ENCODE measurements at places on chromosomes 1 and 21.

DNA sequence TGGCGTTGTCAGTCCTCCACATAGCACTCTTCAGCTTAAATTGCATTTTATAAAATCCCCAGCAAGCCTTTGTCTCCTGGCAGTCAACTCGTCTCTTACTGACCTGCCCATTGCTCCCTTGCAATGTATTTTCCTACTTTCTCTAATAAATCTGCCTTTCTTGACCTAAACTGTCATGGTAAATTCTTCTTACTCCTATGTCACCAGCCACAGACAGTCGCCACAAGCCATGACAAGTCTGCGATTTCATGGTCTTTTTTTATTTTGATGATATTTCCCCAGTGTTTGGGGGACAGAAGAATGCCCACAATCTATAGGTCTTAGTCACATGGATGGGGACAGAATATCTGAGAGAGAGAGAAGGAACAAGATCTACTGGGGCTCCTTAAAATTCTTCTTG, 8.4 kb downstream of the IFNAR2 start:
- DNase-seq, result no peak

DNA sequence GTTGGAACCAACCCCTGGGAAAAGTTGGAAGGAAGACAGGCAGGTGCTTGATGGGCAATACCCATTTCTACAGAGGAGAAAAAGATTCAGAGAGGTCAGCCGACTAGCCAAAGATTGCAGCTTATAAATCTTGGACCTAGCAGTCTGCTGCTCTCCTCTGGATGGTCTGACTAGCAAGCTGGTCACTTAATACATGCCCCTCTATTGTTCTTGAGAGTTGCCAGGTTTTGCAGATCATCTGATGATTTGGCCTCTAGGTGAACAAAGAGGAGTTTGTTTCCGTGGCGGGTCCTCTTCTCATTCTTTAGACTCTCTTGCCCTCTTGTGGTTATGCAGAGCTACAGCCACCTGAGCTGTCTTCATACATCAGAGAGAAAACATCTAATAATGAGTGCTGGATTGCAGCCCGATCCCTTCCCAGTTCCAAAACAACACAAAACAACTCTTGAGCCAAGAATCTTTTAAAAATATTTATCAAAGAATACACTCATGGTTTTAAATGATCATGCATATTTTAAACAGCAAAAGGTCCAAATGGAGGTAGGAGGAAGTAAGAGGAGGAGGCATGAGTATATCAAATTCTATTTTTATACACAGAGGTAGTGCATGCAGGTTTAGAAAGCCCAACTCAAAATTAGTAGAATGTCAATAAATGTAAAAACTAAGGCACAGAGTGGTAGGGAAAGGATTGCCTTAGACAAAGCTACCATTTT, 115.7 kb downstream of the SLC30A10 start:
- DNase-seq, result peak; percentile 40

GRCh38 chr21:31992391-31992790, 119.6 kb downstream of the HUNK start:
- no peak for DNase-seq

DNA sequence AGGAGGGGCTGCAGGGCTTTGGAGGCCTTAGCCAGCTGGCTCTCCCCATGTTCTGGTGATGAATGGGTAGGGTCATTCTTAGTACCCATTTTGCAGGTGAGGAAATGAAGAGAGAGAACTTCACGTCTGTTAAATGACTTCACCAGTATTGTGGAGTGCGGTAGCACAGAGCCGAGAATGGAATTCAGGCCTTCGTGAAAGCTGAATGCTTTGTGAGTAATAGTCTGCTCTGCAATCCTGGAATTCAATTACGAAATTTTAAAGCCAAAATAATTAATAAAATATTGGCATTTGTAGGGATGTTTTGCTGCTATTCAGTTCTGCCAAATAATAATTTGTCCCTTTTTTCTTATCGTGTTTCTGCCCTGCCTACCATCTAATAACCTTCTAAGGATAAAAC, 197.7 kb downstream of the GREM2 start:
- DNase-seq, result peak; percentile 86

- no peak for DNase-seq
Observed at GRCh38 chr1:6269720-6270400, 9.0 kb upstream of the GPR153 start.

- DNase-seq, result no peak
Observed at GRCh38 chr1:231417513-231417912, 4.6 kb downstream of the EGLN1 start.

GRCh38 chr1:216310776-216311175, 112.5 kb downstream of the USH2A start:
- DNase-seq, result no peak

DNA sequence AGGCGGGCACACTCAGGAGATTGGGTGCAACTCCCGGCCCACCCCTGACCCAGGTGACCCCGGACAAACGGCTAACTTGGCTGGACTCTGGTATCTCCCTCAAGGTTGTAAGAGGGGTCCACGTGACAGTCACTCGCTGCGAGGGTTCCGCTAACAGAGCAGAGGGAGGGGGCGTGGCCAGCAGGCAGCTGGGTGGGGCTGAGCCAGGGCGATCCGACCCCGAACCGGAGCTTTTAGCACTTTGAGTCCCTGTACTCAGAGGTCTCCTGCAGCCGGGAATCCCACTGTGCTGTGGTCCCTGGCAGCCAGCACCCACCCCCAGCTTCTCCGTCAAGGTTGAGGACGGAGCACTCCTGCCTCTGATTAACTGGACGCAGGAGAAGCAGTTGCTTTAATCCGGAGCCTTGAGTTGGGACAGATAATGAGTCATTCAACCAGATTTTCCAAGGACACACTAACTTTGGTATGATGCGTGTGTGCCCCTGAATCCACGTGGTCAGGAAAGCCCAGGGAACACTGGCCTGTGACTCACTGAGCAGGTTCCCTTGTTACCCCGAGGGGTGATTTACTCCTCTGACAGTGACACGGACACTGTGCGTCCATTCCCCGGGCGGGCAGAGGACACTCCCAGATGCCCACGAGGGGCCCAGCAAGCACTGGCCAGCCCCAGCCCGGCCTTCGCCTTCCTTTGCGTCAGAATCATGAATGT, 16.8 kb downstream of the TRPM2 start:
- peak; percentile 33 for DNase-seq

DNA sequence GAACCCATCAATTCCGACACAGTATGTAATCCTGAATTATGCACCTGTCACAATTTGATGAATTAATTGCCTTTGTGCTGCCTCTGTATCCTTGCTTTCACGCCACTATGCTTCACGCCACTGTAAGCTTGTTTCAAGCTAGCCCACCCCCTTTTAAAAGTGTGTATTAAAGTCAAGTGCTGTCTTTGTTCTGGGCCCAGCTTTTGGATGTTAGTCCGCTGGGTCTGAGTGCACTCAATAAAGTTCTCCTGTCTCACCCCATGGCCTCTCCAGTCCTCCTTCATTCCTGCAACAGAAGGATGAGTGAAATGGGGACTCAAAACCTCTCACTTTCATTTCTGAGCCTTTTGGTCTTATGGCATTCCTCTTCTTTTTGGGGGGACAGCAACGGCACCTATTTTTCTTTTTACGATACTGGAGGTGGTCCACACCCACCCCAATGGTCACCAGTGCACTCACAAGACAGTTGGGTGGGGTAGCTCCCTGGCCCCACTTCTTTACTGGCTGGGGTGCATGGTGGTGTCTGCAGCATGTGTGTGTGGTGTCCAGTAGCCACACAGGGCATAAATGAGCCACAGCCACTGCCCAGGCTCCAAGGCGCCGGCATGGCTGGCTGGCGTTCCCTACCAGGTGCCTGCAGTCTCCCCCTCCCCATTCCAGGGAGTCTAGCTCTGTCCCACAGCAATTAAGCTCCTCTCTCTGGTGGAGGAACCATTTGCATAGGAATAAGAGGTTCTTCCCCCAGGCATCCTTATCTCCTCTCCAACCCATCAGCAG, 1.8 kb downstream of the THEM4 start:
- no peak for DNase-seq

DNA sequence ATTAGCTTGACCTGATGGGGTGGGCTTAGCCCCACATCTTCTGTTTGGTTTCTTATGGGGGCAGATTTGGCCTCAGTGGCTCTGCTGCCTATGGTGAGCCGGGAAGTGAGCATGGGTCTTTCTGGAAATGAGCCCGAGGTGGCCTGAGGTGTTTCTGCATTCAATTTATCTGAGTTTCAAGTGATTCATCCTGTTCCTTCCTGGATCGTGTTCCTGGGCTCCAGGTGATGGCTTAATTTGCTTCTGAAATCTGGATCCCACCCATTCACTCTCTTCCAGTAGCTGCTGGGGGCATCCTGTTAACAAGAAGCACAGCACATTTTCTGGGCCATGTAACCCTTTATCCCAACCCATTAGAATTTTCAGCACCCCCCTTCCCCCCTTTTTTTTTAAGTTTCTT, 324.6 kb downstream of the CAMTA1 start:
- no peak for DNase-seq

DNA sequence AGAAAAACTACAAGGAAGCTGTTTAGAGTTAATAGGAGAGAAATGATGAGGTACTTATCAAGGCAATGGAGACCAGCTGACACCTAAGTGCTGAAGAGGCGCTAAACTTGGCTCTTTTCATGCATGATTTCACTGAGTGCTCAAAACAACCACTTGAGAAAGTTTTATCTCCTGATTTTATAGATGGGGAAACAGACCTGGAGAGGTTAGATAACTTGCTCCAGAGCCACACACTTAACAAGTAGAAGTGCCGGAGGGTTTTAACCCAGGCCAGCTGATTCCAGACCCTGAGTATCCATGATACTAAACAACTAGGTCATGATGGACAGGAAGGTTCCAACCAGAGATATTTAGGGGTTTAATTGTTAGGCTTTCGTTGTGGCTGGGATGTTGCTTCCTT, 25.9 kb downstream of the UBE2U start:
- no peak for DNase-seq

DNA sequence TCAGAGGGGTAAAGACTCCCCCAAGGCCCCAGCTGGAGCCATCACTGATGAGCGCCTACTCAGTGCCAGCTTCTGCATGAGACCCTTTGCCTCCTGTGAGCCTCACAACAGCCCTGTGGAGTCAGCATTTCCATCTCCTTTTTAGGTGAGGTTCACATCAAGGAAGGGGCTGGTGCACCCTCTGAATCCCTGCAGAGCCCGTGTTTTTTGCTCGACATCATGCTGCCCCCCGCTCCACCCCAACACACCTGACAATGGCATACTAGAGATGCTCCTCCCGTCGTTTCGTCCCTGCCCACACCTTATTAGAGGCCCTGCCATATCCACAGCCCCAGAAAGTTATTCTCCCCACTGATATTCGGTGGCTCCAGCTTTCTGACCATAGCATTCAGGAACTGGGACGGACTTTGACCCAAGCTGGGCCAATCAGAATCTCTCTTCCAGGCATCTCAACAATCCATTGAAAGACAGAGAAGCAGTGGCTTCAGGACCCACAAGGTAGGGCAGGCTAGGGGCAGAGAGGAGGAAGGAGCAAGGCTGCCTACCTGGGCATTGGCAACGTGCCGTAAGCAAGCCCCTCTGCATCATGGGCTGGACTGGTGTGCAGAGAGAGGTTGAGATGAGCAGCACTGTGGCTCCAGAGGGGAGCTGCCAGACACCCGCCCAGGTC, 32.7 kb downstream of the EPHA10 start:
- no peak for DNase-seq
